AG08395 (cell line): ENCODE measurements at places on chromosomes 1 and 21.

DNA sequence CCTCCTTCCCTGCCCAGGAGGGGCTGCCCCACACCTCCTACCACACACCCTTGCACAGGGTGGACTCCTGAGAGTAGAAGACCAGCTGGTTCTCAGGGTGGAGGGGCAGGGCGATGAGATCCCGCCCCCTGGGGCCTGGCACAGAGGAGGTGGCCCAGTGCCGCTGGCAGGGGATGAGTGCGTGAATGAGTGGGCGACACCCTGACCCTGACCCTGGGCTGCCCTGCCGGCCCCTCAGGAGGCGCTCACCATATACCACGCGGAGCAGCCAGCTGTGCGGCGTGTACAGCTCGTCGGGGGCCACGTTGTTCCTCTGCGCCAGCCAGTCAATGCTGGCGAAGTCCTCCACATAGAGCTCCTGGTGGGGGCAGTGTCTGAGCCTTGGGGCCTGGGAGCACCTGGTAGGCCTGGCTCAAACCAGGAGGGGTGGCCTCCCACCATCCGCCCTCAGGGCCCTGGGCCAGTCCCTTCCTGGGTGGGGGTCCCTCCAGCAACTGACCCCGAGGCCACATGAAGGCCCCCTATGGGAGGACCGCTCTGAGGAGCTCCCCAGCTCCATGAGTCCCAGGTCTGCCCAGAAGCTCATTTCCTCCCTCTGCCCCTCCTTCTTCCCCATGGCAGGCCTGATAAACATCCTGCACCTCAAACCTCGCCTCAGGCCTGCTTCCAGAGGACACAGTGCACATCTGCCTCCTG lies 13.0 kb downstream of the LSS start:
- no peak for DNase-seq

DNA sequence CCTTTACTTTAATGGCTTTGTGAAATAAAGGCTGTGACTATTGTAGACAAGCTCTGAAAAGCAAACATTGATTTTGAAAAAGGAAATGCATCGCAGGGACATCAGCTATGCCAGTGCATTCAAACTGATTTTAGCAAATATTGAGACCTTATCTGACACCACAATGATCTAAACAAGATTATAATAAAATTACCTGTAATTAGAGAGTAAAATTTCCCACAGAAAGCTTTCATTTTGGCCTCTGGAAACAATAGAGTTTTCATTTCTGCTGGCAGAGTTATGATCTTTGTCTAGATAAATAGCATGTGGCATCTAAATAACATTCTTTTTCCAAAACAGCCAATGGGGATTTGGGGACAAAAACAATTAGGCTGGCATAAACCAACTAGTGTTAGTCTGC lies 650.4 kb upstream of the PRMT6 start:
- no peak for DNase-seq

- no peak for DNase-seq
Observed at GRCh38 chr1:151516031-151516511, 4.9 kb downstream of the CGN start.

- DNase-seq: no peak
Observed at GRCh38 chr1:164515711-164516331, 43.2 kb upstream of the PBX1 start.

GRCh38 chr1:21622466-21623315 lies 46.5 kb downstream of the RAP1GAP start:
- DNase-seq: peak; percentile 78

GRCh38 chr1:209600541-209600940 lies 17.0 kb downstream of the CAMK1G start:
- no peak for DNase-seq

- DNase-seq: peak; percentile 55
Observed at GRCh38 chr1:12113433-12114339, 50.6 kb downstream of the TNFRSF8 start.

DNA sequence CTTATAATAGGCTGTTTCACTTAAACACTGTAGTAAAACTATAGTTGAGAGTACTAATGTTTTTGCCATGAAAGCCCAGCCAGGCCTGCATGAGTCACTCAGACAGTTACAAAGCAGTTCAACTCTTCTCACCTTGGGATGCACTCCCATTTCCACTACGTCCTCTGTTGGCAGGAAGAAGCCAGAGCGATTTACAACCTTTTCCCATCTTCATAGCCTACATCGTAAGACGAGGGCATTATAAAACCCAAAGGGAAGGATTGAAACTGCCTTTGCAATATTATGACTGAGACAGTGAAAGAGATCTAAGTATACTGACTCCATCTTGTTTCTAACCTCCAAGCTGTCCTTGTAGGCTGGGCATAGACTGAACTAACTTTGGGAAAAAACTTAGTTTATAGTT lies 71.8 kb upstream of the CSF1 start:
- peak; percentile 42 for DNase-seq

- peak; percentile 6 for DNase-seq
Observed at GRCh38 chr1:82160903-82161302, 360.2 kb downstream of the ADGRL2 start.

- DNase-seq: no peak
Observed at GRCh38 chr1:62401034-62401760, 35.7 kb upstream of the USP1 start.

GRCh38 chr1:192170196-192170984 lies 12.1 kb downstream of the RGS18 start:
- no peak for DNase-seq

- DNase-seq: peak; percentile 68
Observed at GRCh38 chr1:214901718-214902117, 180.8 kb upstream of the KCNK2 start.

DNA sequence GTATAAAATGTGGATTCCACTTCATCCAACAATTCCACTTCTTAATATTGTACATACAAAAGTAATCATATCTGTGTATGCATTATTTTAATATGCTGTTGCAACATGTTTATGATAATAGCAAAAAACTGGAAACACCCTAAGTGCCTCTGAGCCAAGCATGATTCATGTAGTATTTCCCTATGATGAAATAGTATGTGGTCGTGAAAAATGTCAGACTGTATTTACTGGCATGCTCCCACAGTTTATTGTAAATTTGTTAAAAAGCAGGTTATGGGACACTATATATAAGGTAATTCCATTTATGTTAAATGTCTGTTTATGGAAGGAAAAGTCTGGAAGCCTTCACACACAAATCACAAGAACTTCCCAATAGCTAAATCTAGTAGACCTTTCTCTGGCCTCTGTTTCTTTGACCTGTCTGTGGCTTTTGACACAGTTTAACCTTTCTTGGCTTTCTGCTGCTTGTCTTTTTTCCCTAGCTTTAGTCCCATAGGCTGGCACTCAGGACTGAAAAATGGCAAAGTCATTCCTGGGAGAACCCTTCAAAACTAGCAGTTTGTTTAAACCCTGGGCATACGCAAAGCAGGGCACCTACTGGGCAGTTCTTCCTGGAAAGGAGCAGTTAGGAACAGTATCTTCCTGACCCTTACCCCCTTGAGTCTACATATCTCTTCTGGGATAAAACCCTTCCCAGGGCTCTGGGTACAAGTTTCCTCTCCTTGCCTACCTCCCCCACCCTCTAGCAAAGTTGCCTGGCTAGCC lies 65.4 kb upstream of the ARTN start:
- peak; percentile 35 for DNase-seq

DNA sequence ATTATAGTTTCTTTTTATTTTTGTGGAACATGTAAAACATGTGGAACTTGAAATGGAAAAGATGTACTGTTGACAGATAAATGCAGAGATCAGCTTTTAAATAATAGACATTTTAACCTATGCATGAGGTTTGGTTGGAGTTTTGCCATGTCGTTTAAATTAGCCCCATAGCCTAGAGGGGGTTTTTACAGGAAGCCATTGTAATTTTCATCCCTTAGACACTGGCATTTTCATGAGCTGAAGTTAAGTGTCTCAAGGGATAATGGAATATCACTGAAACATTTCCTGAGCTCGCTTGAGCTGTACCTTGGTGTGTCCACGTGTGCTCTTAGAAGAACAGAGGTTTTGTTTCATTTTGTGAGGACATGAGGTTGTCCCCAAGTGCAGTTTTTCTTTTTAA lies 54.2 kb downstream of the HMCN1 start:
- DNase-seq: no peak

- no peak for DNase-seq
Observed at GRCh38 chr1:10917513-10918454, 94.7 kb upstream of the TARDBP start.

GRCh38 chr1:53606197-53606596 lies 132.8 kb downstream of the GLIS1 start:
- no peak for DNase-seq

DNA sequence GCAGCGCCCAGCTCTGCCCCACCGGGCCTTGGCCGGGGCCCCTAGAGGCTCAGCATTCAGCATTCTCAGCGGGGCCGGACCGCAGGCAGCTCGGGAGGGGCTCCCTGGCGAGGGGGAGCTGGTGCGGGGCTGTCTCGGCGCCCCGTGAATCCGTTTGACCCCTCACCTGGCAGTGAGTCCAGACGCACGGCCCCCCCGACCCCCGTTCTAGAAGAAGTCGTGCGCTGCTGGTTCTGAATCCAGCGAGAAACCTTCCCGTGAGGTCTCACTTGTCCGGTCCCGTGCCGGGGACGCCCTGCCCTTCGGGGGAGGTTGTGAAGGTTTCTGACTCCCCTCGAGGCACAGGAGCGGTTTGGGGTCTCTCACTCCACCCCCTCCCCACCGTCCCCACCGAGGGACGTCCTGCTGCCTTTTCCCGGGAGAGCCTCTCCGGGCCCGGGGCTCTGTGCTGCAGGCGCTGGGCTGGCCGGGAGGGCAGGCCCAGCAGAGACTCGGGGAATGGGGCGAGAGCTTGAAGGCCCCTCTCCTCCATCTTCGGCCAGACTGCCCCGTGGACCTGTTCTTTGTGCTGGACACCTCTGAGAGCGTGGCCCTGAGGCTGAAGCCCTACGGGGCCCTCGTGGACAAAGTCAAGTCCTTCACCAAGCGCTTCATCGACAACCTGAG lies 655 bp downstream of the COL6A1 start:
- no peak for DNase-seq

- no peak for DNase-seq
Observed at GRCh38 chr1:157984469-157984868, 9.0 kb upstream of the KIRREL1 start.

GRCh38 chr1:2216767-2217058 lies 11.4 kb upstream of the SKI start:
- no peak for DNase-seq

GRCh38 chr1:204871405-204872037 lies 859 bp downstream of the NFASC start:
- no peak for DNase-seq

GRCh38 chr1:155858800-155859233 lies 550 bp upstream of the SYT11 start:
- DNase-seq: peak; percentile 8

GRCh38 chr21:45607909-45608295 lies 35.6 kb upstream of the PCBP3 start:
- DNase-seq: no peak

GRCh38 chr1:237684236-237684635 lies 206.5 kb downstream of the ZP4 start:
- DNase-seq: no peak

- DNase-seq: peak; percentile 74
Observed at GRCh38 chr1:153796786-153797659, 21.8 kb downstream of the SLC27A3 start.

- DNase-seq: no peak
Observed at GRCh38 chr21:41834252-41834925, 44.8 kb downstream of the PRDM15 start.

DNA sequence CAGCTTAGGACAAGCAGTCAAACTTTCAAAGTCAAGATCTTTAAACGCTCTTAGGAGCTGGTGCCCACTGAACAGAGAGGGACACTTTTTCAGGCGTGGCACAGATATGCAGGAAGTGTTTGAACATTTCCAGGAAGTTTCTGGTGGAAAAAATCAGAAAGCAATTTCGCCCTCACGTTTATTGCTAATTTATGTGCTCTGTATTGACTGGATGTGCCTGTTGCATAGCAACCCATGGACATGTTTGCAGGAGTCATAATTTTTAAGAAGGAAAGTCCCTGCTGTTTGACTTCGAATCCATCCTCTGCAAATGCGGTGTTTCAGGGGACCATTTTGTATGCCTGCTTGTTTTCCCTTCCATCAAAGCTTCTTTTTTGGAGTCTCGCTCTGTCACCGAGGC lies 239.9 kb upstream of the IRF2BP2 start:
- no peak for DNase-seq

- DNase-seq: peak; percentile 45
Observed at GRCh38 chr1:209989525-209989924, 51.5 kb downstream of the SYT14 start.

DNA sequence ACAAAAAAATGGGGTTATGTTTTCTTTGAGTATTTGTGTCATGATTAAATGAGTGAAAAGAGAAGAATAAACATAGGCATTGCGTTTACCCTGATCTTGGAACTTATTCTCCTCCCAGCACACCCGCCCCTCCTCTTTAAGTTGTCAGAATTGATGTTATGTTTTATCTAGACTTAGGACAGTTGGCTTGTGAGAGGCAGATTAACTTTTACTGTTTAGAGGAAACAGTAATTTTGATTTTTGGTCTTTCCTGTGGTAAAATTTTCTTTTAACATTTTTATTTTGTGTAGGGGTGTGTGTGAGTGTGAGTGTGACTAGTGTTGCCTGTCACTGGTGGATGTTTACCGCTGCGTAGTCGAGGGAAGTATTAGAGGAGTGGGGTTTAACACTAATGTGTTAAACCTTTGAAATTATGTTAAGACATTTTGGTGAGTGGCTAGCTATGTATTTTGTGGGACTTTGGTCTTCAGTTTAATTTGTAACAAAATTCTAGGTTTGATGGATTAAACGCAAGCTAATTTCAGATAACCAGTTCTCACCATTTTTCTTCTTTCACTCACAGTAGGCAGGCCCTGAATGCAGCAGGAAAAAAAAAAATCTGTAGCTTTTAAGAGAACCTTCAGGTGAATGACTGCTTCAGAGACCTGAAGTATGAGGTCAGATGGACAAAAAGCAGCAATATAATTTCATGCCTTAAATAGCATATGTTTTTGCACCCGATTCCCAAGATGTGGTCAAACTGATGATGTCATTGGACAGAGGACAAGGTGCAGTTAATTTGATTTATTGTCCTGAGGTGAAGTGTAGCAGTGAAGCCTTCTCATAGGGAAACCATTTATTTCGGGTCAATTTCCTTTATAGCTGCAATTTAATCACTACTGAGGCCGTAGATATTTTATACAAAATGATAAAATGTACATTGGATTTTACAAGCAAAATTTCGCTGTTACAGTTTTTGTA lies 2.7 kb downstream of the POU2F1 start:
- no peak for DNase-seq

DNA sequence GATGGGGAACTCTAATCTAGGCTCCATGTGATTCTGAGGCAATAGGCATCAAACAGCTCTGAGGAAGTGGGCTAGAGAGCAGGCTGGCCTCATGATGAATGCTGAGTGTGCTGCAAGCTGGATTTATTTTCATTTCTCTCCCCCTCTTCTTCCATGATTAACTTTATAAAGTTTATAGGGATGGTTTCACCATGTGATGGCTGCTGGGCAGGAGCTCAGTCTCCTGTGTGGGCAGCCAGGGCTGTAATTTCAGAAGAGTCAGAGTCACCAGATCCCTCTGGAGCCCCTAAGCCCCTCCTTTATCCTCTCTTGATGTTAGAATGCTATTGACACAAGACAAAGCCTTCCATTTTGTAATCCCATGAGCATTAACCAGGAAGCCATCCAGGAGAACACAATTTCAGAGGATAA lies 143.6 kb downstream of the CNIH3 start:
- no peak for DNase-seq
